ENCODE measurements at places on chromosomes 7 and 10.

GRCh38 chr10:119357412-119358151 lies 150.2 kb downstream of the GRK5 start:
- DNase-seq, result no peak

DNA sequence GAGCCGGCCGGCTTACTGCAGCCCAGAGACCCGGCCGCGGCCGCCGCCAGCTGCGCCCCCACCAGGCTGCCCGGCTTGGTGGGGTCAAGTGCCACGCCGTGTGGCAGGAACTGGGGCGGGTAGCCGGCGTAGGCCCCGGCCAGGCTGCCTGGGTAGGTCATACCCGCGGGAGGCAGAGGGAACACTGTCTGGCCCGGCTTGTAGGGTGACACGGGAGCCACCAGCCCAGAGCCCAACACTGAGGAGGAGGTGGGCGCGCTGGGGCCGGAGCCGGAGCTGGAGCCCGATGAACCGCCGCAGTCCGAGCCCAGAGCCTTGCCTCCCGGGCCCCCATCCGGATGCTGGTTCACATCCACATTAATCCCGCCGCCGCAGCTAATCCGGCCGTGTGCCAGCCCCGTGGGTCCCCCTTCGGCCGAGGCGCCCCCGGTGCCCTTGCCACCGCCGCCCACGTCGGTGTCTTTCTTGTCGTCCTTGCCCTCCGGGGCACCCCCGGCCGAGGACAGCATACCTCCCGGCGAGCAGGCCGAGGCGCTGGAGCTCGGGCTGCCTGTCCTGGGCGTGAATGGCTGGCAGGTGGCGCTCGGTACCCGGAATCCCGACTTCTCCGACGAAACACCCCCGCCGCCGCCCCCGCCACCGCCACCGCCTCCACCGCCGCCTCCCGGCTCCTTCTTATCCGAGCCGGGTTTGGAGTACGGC lies 2.0 kb downstream of the ZNF503 start:
- peak; percentile 22 for DNase-seq

DNA sequence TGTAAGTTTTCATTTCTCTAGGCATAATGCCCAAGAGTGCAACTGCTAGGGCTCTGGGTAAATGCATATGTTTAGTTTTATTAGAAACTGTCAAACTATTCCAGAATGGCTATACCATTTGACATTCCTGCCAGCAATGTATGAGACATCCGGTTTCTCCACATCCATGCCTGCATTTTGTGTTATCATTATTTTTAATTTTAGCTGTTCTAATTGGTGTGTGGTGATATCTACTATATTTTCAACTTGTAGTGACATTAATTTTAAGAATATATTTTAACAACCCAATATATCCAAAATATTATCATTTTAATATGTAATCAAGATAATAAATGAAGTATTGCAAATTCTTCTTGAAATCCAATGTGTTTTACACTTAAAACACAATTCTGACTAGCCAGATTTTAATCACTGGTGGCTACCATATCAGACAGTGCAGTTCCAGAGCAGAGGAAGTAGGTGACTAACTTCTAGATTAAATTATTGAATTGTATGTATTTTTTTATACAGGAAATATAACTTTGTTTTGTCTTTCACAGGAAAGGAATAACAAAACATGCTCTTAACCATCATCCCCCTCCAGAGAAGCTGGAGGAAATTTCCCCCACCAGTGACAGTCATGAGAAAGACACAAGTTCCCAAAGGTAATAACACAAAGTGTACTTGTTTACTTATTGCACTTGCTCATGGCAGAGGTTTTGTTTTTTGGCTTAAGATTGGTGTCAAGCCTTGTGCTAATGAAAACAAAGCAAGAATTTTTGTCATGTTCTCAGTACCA lies 6.4 kb downstream of the FAM149B1 start:
- DNase-seq, result no peak

DNA sequence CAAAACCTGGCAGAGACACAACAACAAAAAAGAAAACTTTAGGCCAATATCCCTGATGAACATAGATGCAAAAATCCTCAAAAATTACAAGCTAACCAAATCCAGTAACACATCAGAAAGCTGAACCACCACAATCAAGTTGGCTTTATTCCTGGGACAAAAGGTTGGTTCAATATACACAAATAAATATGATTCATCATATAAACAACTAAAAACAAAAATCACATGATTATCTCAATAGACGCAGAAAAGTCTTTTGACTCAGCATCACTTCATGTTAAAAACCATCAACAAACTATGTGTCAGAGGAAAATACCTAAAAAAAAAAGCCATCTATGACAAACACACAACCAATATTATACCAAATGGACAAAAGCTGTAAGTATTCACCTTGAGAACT lies 283.5 kb downstream of the THSD7A start:
- DNase-seq, result no peak

GRCh38 chr10:46516660-46517416 lies 39.6 kb downstream of the GPRIN2 start:
- DNase-seq, result no peak

DNA sequence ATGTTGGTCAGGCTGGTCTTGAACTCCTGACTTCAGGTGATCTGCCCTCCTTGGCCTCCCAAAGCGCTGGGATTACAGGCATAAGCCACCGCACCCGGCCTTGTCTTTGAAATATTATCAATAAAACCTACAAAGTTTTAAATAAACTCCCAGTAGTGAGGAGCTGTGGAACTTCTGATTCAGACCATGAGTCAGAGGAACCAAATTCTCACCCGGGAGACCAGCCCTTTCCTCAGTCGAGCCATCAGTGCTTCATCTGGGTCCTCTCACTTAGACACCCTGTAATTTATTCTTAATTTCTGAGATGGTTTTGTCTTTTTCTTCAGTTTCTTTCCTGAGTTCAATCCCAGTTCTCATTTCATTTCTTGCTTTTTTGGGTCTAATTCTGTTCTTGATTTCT lies 68.6 kb downstream of the DYNC2I1 start:
- no peak for DNase-seq

GRCh38 chr10:11010582-11010981 lies 7.1 kb upstream of the CELF2 start:
- DNase-seq, result no peak

DNA sequence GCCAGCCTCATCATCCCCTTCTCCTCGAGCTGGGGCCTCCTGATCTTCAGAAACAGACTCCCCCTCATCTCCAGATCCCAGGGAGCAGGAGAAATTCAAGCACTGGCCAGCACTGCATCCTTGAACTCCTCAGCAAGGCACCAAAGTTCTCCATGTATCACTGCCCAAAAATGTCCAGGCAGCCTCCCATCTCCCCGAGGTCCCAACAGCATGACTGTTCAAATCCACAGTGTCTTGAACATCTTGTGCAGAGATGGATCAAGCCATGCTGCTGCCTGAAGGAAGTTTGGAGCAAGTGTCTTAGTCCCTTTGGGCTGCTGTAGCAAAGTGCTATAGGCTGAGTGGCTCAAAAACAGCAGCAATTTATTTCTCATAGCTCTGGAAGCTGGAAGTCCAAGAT lies 115.5 kb upstream of the GALNT17 start:
- no peak for DNase-seq

GRCh38 chr7:2613931-2614600 lies 17.7 kb upstream of the TTYH3 start:
- no peak for DNase-seq

DNA sequence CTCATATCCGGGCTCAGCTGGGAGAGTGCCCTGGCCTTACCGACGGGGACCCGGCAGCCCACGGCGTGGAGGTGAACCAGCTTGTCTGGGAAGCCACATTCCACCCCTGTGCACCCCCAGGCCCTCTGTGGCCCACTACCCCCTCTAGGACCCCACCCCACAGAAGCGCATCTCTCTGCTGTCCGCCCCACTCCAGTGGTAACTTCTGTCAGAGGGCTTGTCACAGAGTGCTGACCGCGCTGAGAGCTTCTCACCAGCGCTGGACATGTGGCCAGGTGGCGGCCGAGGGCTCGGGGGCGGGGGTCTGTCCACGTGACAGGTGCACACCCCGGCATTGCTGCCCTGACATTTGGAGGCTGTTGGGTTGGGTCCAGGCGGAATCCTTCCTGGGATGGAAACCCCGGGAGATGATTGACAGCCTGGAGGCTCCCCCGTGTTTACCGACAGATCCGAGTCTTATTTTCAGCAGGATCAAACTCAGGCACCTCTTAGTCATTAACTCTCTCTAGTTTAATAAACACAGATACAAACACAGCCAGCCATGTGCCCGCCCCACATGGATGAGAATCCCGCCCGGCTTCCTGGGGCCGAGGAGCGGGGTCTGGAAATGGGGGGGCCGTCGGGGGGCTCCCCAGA lies 5.1 kb downstream of the ELFN1 start:
- DNase-seq, result no peak

DNA sequence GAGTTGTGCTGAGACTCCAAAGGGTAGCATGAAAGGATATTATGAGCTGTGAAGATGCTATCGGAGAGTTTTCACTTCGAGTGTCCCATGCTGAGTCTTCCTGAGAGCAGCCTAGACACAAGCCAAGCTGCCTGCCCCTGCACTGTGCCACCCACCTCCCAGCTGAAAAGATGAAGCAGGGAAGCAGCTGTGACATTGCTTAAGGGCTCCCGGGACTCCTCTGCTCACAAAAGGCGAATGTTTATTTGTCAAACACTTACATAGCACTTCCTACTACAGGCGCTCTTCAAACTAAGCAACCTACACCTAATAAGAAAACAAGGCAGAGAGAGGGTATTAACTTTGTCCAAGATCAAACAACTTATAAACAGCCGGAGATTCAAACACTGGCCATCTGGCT lies 95.6 kb downstream of the OSBPL3 start:
- DNase-seq, result no peak

All from CD4-positive, alpha-beta T cell treated with Interleukin-4 for 4 hours (primary cell).